CD8-positive, alpha-beta memory T cell (primary cell): ENCODE measurements at places on chromosomes 1 and 21.

GRCh38 chr1:116852367-116852766 is 57.3 kb upstream of the PTGFRN start:
- DNase-seq: no peak

DNA sequence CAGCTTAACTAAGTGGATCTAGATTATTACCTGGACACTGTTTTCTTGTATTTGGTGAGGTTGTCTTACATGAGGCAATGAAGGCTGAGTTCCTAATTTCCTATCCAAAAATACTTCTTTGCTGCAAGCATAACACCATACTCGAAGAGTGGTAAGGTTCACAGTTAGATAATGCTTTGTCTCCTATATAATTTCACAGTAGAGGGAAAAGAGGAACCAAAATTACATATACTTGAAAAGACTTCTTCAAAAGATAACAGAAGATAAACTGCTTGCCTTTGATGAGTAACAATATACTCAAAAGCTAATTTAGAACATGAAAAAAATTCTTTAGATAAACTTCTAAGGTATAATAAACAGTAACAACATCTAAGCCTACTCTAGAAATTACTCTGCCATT is 20.4 kb downstream of the USP33 start:
- no peak for DNase-seq

- DNase-seq: no peak
Measured at GRCh38 chr1:100497796-100498195, 40.1 kb upstream of the GPR88 start.

GRCh38 chr1:159935719-159936272 is 9.6 kb downstream of the IGSF9 start:
- no peak for DNase-seq

- no peak for DNase-seq
Measured at GRCh38 chr21:26120828-26121227, 49.7 kb downstream of the APP start.
